ENCODE measurements at places on chromosomes 1 and 21. TPM values are rescaled to one million over a fixed set of nuclear protein-coding genes. Genes with fewer than 3 reads are reported as not detected.

The PDC gene
- total RNA-seq = not detected

The DENND2C gene
- total RNA-seq = 3.0 TPM

The CHI3L1 gene
- total RNA-seq = 5.0 TPM

The CLCNKA gene
- total RNA-seq = 0.20 TPM

The CDCA8 gene
- 0.89 TPM for total RNA-seq

The SPEN gene
- total RNA-seq = 50.0 TPM

The CHIT1 gene
- not detected for total RNA-seq

The TSSK3 gene
- 3.6 TPM for total RNA-seq

The BLACAT1 gene
- total RNA-seq = not detected

The TEDDM1 gene
- total RNA-seq = not detected

The HSD3B1 gene
- not detected for total RNA-seq

DNA sequence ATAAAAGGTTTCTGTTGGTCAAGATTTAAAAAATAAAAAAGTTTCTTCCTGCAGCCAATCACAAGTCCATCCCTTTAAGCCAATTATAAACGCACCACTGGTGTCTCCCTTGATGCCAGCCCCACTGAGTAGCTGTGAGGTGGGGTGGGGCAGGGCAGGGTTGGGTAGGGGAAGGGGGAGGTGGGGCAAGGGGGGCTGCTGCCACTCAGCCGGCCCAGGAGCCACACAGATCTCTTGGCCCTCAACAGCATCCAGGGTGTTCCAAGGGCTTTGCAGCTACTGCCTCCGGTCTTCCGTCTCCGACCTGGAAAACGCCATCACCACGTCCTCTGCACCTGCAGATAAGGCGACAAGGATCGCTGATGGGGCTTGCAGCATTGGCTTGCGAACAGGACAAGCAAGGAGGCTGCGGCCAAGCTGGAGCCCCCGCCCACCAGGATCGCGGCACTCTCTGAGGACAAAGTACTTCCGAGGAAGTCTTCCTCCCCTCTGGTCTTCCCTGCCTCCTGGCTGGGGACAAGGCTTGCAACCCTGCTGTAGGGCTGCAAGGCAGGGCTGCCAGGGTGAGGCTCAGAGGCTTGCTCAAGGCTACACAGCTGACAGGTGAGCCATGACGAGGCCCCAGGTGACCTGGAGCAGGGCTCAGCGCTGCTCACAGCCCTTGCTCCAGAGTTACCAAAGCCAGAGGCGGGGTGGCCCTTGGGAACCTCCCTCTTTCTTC is 26.8 kb upstream of the CLSTN1 start:
- no peak for ATAC-seq

DNA sequence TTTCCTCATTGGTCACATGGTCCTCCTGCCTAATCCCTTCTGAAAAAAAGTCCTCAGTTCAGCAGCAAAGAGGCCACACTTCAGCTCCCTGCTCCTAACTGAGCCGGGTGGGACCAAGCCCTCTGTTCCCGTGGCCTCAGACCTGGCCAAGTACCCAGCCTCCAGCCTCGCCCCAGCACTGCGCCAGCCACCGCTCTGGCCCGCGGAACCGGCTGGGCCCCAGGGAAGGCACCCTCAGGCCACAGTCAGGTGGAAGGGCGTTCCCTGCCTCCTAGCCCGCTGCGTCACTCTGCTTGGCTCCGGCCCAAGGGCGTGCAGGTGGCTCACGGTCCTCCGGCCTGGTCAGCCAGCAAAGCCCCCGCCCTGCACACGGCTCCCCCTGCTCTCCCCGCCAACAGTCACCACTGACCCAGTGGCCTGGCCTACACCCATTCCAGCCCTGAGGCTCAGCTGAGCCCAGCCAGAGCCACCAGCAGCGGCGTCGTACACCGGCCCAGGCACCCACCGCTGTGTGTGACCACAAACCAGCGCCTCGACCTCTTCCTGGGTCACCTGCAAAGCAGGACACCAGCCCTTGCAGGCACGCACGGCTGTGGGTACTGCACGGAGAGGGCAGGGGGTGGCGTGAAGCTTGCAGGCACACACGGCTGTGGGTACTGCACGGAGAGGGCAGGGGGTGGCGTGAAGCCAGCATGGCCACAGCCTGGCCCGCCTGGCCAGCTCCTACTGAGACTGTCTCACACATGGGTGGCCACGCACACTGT is 19.4 kb downstream of the NADK start:
- ATAC-seq = peak; percentile 75

DNA sequence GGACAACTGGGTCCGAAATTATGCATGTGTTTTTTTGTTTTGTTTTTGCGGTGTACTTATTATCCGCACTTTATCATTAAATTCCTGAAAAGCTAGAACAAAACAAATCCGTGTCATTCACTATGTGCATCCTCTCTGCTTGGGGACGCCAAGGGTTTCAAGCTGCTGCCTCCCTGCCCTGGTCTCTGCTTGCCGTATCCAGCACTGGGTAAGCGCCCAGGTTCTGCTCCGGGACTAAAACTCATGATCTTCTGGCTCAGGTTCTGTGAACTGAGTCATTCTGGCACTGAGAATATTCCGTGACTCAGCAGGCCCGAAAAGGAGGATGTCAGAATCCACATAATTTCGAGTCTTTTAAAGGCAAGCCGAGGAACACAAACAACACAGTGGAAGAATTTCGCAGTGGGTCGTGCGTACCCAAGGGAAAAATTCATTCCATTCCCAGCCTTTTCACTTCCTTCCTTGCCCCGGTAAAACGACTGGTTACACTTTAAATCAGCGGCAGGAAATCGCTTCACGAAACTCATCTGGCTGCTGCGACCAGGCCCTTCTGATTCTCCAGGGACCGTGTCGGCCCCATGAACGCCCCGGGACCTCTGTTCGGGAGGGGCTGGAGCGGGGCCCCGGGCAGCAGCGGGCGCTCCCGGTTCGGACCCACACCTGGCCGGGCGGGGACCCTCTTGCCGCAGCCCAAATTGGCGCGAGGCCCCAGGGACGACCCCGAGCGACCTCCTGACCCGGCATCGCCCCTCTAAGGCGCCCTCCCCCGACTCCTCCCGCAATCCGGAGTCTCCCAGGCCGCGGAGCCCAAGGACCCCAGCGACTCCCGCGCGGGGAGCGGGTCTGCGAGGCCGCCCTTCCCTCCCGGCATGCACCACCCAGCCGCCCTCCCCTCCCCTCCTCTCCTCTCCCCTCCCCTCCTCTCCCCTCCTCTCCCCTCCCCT is 746 bp upstream of the LAMC1 start:
- ATAC-seq = peak; percentile 90

DNA sequence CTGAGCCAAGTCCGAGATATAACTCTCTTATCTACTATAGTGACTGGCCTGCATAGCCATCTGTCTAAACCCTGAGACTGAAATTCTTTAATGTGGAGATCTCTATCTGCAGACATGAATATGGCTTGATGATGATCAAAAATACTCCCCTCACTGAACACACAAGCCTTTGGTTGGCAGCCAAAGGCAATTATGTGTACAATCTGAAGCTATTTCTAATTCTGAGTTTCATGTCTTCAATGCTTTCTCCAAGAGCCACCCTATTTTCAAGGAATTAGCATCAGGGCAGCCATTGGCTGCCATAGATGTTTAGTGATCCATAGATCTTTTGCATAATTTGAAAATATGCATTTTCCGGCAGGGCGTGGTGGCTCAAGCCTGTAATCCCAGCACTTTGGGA is 168.2 kb downstream of the TGFB2 start:
- no peak for ATAC-seq

GRCh38 chr1:240254006-240254405 is 162.3 kb downstream of the FMN2 start:
- peak; percentile 13 for ATAC-seq

GRCh38 chr1:161200992-161201835 is 953 bp upstream of the NDUFS2 start:
- peak; percentile 50 for ATAC-seq

GRCh38 chr1:41906943-41907342 is 11.8 kb downstream of the HIVEP3 start:
- no peak for ATAC-seq

- peak; percentile 90 for ATAC-seq
Observed at GRCh38 chr1:179969962-179970361, 15.4 kb downstream of the CEP350 start.

DNA sequence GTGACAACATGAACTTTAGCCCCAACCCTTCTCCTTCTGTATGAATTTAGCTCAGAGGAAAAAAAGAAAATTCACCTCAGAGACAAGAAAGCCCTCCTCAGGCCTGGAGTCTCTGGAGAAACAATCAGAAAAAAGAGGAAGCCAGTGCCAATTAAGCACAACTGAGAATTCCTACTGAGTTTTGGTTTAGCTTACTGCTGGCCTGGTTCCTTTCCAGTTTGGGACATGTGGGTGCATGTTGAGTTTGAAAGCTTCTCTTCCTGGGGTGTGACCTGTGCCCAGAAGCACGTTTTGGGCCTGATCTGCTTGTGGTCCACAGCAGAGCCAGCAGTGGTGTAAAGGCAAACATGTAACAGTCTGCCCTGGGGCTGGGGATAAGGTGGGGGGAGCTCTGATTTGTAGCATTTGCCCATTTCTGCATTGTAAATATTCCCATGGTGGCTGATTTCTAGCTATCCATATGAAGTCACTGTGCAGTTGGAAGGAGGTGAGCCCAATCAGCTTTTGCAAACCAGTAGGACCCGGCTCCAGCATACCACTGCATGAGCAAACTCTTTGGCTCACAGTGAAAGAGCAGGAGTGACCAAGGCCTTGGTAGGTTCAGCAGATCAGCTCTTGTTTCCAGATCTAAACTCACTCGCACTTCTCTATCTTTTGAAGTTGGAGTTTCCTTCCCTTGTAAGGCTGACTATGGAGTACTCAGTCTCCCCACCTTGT is 4.7 kb upstream of the THEM5 start:
- ATAC-seq = no peak

- peak; percentile 82 for ATAC-seq
Observed at GRCh38 chr21:41878831-41879189, 334 bp downstream of the PRDM15 start.

DNA sequence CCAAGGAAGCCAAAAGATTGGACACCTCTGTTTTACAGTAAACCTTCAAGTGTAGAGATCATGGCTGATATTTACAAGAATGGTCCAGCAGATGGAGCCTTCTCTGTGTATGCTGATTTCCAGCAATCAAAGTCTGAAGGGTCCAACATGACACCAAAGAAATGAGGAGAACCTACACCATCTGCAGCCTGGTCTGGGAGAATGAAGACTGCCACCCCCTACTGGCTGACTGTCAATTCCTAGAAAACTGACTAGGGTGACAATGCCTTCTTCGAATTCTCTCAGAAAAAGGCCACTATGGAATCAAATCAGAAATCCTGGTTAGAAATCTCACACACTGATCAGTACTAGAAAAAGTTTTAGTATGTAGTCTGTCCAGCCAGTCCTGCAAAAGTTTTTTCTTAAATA is 83.3 kb downstream of the CDC42BPA start:
- no peak for ATAC-seq

DNA sequence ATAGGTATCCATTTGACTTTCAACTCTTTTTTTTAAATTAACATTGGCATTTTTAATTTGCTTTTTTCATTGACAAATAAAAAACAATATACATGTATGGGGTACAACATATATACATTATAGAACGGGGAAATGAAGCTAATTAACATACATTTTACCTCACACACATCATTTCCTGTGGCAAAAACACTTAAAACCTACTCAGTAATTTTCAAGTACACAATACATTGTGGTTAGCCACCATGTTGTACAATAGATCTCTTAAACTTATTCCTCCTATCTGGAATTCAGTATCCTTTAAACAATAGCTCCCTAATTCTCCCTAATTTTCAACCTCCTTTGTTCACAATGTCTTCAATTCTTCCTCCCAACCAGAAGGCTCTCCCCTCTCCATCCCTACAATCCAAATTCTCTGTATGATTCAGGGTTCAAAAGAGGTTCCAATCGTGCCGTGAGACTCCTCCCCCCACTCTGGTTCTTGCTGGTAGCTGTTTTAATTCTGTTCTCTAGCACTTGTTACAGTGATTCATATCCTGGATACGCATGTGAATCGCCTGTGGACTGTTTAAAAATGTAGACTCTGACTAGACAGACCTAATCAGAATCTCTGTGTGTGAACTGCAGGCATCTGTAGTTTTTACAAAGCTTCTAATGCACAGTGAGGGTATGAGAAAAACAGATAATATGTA is 87.6 kb upstream of the DUSP10 start:
- no peak for ATAC-seq

GRCh38 chr21:42753804-42754203 is 100.4 kb downstream of the PDE9A start:
- ATAC-seq = no peak

DNA sequence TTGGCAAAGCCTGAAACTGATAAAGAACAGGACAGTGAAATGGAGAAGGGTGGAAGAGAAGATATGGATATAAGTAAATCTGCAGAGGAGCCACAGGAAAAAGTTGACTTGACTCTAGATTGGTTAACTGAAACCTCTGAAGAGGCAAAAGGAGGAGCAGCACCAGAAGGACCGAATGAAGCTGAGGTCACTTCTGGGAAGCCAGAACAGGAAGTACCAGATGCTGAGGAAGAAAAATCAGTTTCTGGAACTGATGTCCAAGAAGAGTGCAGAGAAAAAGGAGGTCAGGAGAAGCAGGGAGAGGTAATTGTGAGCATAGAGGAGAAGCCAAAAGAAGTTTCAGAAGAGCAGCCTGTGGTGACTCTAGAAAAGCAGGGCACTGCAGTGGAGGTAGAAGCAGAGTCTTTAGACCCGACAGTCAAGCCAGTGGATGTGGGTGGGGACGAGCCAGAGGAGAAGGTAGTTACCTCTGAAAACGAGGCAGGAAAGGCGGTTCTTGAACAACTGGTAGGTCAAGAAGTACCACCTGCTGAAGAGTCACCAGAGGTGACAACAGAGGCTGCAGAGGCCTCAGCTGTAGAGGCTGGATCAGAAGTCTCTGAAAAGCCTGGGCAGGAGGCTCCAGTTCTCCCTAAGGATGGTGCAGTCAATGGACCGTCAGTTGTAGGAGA is 16.3 kb downstream of the CCDC17 start:
- no peak for ATAC-seq

DNA sequence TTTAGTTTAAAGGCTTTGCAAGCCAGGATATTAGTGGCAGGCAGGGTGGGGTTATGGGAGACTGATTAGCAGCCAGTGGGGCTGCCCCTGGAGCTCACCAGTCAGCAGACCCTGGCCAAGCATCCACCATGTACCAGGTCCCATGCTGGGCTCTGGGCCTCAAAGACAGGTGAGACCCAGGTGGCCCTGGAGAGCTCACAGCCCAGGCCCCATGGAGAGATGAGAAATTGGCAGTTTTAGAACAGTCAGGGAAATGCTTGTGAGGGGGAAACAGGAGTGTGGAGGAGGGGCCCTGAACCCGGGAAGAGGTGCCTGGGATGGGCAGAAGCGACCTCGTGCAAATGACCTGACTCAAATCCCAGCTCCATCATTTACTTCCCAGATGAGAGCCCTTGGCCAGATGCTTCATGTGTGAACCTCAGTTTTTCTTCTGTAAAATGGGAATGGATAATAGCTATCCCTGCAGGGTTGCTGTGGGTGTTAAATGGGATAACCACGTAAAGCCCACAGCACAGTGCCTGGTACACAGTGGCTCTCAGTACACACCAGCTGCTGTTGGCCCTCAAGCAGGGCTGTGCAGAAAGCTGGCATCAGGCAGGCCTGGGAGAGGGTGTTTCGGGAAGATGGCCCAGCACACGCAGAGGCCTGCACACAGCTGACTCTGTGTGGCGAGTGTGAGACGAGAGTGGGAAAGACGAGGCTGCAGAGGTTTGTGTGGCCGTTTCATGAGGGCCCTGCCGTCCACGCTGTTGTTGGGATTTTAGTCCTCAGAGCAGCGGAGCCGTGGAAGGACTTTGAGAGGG is 518.5 kb downstream of the PTPRU start:
- no peak for ATAC-seq

GRCh38 chr21:34523019-34523555 is 11.1 kb upstream of the KCNE1 start:
- ATAC-seq = no peak

All from gastroesophageal sphincter (tissue), 4 donors.